Right lung (tissue), 10 donors: ENCODE measurements at places on chromosomes 7 and 10. TPM values are rescaled to one million over a fixed set of nuclear protein-coding genes. Genes with fewer than 3 reads are reported as not detected.

- no peak for DNase-seq
Observed at GRCh38 chr10:100803492-100803891, 58.1 kb downstream of the PAX2 start.

CXCL12 gene
- polyA plus RNA-seq, result 169 TPM

DNA sequence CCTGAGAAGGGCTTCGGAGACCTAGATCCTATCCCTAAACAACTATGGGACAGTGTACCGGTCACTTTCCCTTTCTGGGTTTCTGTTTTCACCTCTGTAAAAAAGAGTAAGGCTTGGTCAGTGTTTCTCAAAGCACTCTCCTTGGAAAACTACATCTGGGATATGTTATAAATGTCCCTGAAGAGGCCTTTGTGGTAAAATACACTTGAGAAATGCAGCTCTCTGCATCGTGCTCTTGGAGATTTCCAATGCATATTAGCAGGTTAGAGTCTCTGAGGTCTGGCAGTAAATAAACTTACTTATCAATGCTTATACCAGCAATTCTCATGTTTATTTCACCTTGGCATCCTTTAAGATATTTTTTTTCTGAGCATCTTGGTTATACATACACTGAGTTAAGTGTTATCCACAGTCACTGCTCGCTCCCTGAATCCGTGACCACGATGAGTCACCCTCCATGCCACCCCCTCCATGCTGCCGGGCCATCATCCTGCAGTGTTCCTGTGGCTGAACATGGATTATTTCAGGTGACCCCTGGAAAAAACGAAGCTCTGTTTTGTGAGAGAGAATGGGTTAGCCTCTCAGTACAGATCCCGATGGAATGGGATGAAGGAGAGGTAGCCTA is 3.3 kb upstream of the TBXAS1 start:
- DNase-seq, result no peak

DENND2A gene
- polyA plus RNA-seq, result 37.2 TPM

DNA sequence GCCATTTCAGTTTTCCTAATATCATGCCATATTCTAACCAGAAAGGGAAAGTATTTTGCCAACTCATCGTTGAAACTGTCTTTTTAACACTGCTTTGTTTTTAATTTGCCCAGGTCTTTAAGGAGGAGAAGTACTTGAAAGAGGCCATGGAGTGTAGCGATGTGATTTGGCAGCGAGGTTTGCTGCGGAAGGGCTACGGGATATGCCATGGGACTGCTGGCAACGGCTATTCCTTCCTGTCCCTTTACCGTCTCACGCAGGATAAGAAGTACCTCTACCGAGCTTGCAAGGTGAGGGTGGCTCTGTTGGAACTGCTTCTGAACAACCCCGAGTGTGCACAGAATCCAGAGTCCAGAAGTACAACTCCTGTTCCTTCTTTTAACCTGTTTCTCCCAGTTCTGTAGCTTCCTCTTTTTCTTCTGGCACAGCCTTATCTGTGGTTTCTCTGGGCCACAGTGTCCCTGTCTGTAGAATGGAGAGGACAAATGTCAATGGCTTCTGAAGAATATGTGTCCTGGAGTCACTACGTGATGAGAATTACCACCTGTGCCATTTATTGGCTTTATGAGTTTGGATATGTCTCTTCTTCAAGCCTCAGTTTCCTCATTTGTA is 60.1 kb downstream of the LANCL2 start:
- no peak for DNase-seq

DNA sequence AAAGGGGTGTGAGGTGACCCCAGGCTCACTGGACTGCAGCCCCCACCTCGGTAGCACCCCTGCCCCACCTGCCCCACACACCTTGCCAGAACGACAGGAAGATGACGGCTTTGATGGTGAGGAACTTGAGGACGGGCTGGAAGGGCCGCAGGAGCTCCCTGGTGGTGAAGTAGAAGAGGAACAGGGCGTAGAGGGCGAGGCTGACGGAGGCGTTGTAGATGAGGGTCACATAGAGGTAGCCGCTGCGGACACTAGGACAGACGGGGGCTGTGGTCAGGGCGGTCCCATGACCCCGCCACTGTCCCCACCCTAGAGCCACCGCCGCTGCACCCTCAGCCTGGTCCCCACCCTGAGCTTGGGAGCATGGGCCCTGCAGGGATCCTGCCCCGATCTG is 7.6 kb downstream of the TMEM184A start:
- no peak for DNase-seq

- no peak for DNase-seq
Observed at GRCh38 chr10:78384049-78384431, 350.4 kb downstream of the RPS24 start.

DNA sequence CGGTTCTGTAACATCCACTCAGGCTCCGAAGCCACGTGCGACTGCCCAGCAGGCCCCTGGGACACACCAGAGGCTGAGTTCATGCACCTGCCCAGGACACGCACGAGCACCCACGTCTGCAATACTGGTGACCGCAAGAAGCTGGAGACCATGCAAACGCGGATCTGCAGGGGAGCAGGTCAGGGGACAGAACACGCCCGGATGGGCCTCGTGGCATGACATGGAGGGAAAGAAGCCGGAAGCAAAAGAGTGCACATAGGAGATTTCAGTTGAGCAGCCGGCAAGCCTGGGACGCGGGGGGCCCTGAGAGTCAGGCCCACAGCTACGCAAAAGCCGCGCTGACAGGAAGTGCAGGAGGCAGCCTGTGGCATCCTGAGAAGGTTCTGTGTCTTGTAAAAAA is 73.7 kb downstream of the FOXL3 start:
- no peak for DNase-seq

VWA2 gene
- polyA plus RNA-seq, result 30.6 TPM

AMPH gene
- polyA plus RNA-seq, result 10.6 TPM

HTR5A gene
- not detected for polyA plus RNA-seq

- DNase-seq, result no peak
Observed at GRCh38 chr7:82049891-82050533, 280.2 kb upstream of the HGF start.

GRCh38 chr10:1390200-1390599 is 334.0 kb downstream of the WDR37 start:
- DNase-seq, result no peak

- no peak for DNase-seq
Observed at GRCh38 chr10:80730522-80730921, 192.8 kb downstream of the SH2D4B start.

- DNase-seq, result no peak
Observed at GRCh38 chr10:53331460-53331859, 558.9 kb upstream of the MBL2 start.

DNA sequence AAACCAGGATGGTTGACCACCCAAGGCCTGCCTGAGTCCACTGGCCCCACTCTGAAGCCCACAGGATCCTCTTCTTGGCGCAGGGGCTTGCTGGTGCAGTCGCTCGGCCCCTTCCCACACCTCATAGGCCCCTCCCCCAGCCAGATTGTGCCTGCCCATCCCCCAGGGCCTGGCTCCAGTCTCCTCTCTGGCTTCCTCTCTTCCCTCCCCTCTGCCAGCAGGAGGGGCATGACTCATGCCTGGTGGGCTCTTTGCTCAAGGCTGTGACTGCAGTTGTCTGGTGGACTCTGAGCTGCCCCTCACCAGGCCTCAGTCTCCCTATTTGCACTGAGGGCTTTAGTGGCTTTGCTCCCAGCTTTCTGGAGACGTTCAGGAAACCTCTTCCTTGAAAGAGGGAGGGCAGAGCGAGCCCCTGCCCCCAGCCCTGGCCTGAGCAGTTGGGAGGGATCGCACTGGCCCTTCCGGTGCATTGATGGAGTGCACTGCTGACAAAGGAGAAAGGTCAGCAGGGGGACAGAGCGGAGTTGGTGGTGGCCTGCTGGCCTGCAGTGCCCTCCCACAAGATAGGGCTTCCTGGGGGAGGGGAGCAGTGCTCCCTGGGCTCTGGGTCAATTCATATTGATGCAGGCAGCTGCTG is 60.7 kb downstream of the ZMIZ1 start:
- DNase-seq, result no peak

GRCh38 chr7:137563981-137564380 is 220.4 kb upstream of the PTN start:
- no peak for DNase-seq

- DNase-seq, result no peak
Observed at GRCh38 chr10:70477661-70478162, 855 bp upstream of the PALD1 start.

DNA sequence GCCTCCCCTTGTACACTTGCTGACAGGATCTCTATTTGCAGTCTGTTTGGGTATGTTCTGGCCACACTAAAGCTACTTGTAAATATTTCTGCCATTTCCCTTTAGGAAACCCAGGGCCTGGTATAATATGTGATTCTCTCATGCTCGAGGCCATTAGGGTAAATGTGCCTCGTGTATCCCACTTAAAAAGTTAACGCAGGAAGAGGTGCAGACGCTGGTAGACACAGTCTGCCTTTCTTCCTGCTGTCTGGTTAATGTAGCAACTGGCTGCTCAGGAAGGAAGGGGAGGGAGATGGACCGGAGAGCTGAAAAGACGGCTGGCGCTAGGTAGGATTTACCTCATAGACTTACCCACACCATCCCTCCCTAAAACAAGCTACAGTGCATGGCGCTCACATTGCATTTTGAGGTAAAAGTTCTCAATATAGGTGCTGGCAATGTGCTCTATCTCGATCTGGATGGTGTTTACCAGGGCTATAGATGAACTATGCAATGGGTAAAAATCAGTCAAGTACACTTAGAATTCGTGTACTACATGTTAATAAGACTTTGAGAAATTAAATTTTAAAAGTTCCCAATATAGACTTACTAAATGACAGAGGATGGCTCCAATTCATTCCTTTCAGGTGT is 125.9 kb downstream of the JAZF1 start:
- no peak for DNase-seq

- no peak for DNase-seq
Observed at GRCh38 chr10:35592441-35592840, 12.7 kb upstream of the GJD4 start.

GRCh38 chr7:134071355-134072331 is 55.5 kb upstream of the LRGUK start:
- no peak for DNase-seq

SLC26A4 gene
- 2.2 TPM for polyA plus RNA-seq

- DNase-seq, result no peak
Observed at GRCh38 chr10:112793202-112793921, 156.7 kb upstream of the TCF7L2 start.

STEAP4 gene
- 10.9 TPM for polyA plus RNA-seq

SPDYE8 gene
- 0.78 TPM for polyA plus RNA-seq

DNA sequence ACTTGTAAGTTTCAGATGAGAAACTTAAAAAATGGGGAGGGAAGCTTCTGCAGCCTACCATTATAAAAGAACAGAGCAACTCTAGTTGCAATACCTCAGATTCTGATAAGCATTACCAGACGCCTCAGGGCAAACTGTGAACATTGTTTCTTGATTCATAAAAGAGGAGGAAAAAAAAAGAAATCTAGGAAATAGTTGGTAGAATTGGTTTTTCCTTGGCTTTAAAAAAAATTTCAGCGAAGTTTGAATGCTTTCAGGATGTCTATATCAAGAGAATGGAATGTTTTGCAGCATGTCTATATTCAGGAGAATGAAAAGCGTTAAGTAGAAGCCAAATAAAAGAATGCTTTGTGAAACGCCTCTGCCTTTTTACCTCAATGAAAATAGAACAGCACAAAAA is 17.5 kb upstream of the ANLN start:
- DNase-seq, result no peak

DNA sequence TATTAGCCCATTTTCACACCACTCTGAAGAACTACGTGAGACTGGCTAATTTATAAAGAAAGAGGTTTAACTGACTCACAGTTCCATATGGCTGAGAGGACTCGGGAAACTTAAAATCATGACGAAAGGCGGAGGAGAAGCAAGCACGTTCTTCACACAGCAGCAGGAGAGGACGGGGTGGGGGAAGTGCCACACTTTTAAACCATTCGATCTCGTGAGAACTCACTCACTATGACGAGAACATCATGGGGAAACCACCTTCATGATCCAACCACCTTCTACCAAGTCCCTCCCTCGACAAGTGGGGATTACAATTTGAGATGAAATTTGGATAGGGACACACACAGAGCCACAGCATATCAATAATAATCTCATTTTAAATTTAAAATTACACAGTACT is 80.2 kb downstream of the VWDE start:
- DNase-seq, result no peak

- no peak for DNase-seq
Observed at GRCh38 chr10:84126785-84127167, 12.5 kb upstream of the GHITM start.

HYAL4 gene
- not detected for polyA plus RNA-seq

SUN3 gene
- 0.25 TPM for polyA plus RNA-seq

CD36 gene
- polyA plus RNA-seq, result 197 TPM

GRCh38 chr7:135454060-135454459 is 55.8 kb downstream of the CNOT4 start:
- DNase-seq, result no peak

DNA sequence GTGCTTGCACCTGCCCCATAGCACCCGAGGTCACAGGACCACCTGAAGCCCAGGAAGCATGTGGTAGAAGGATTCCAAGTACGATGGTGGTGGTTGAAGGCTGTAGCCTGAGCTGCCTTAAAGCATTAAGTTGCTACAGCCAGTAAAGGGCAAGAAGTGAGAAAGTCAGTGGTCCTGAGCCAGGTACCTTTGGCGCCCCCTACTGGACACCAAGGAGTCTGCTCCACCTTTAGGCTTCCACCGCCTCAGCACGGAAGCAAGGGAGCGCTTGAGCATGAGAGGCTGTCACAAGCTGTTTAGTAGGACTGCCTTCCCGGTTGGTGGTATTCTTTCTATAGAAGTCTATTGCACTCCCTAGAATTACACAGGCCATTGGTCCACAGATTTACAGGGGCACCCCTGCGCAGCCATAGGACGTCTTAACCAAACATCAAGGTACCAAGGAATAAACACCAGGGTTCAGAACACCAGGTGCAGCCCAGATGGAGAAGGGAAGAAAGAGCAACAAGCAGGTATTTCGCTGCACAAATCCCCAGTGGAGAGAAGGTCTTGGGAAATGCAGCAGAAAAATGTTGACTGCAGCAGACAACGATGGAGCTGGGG is 2.2 kb downstream of the CRTAC1 start:
- no peak for DNase-seq

AKR1D1 gene
- 0.05 TPM for polyA plus RNA-seq

DNA sequence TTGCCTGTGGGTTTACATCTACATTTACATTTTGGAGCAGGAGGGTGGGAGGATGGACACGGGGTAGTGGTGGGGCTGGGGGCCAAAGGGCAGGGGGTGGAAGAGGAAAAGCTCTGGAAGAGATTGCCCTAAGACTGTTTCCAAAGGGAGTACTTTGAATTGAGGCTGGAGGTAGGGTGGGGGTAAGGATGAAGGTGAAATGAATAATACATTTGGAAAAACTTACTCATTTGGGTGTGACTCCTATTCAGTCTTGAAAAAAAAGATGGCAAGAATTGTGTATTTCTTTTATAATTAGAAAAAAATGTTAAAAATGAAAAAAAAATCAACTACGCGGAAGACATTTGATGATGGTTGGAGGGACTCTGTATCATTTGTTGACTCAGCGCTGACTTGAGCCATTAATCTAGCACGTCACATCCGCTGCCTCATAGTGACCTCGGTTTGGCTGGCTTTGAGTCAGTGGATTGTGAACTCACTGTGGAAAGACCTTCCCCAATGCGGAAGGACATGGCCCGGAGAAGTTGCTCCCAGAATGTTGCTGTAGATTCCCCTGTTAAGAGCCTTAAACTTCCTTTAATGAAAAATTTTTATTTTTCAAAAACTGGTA is 2.8 kb downstream of the FAM180A start:
- no peak for DNase-seq

- DNase-seq, result no peak
Observed at GRCh38 chr7:231858-232246, 39.5 kb downstream of the FAM20C start.
